ENCODE measurements at places on chromosomes 6 and 20.

DNA sequence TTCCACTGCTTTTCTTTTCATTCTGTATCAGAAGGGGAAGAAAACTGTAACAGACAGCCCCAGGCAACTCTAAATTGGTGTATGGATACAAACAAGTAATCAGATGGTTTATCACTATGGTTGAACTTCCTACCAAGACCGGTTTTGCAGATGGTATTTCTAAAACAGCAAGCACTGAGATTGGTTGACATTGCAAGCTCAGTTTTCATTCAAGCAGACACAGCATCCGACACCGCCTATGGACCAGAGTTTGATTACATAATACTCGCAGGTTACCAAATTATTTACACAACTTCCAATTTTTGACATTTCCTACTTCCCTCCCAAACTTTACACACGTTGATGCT, 209.9 kb downstream of the ALDH8A1 start:
- no peak for DNase-seq

GRCh38 chr20:37513779-37514359, 7.2 kb upstream of the NNAT start:
- DNase-seq, result no peak

GRCh38 chr20:32231847-32232246, 24.2 kb downstream of the POFUT1 start:
- DNase-seq, result peak; percentile 60

- DNase-seq, result peak; percentile 99
Measured at GRCh38 chr20:46406200-46406985, at the start of gene ELMO2. Gene ELMO2, minus strand, starts transcription at chr20:46406615. Its CDS starts 12,133 bp downstream, at chr20:46394482.

GRCh38 chr6:158539413-158539812, 20.5 kb upstream of the TMEM181 start:
- no peak for DNase-seq

DNA sequence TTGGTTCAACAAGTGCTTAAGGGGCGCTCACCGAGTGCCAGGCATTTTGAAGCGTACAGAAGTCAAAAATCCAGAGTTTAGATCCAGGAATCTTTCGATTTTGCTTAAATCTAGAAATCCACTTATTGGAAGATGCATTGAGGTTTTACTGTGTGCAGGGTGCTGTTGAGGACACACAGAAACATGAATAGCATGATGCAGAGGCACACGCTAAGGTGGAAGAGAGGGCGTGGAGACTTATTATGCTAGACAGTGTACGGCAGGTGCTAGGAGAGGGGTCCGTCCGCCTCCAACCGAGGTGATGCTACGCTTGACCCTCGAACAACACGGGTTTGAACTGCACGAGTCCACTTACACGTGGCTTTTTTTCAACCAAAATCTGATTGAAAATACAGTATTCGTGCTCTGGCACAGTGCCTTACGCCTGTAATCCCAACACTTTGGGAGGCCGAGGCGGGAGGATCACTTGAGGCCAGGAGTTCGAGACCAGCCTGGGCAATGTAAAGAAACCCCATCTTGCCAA, 1.0 kb upstream of the KIF13A start:
- DNase-seq, result no peak
